ENCODE measurements at places on chromosomes 6 and 20.

DNA sequence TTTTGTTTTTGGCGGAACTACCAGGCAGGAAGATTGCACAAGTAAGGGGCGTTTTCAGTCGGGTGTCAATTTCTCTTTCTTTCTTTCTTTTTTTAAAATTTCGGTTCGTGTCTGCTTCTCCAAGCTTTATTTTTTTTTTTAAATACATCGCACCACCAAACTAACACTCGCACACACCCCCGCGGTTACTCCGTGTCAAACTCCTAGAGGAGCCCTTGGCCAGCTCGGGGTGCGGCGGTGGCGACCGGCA is 338 bp downstream of the UTRN start:
- no peak for DNase-seq

GRCh38 chr6:100209323-100210136 is 215.5 kb upstream of the MCHR2 start:
- DNase-seq = no peak

GRCh38 chr6:885051-885590 is 192.2 kb upstream of the EXOC2 start:
- DNase-seq = no peak

- no peak for DNase-seq
Observed at GRCh38 chr6:3221578-3221977, 5.9 kb downstream of the TUBB2B start.

DNA sequence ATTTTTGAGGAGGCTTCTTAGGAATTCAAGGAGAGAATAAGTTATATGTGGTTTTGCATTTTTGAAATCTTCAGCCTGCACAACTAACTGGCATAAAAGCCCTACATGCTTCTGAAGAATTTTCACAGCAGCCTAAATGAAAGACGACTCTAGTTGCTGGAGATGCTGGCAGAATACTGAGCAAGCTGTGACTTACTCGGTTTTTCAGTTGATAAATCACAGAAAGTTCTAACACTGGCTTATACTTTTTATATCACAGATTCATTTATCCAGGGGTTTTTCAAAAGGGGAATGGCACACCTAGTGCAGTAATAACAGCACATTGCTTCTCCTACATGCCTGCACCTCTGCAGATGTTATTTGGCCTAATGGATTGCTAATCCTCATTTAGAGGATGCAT is 134.6 kb downstream of the IMPG1 start:
- DNase-seq = no peak

GRCh38 chr6:144336900-144337299 is 51.8 kb downstream of the UTRN start:
- DNase-seq = no peak

- DNase-seq = no peak
Observed at GRCh38 chr20:18421608-18422007, 45.2 kb downstream of the DZANK1 start.

- no peak for DNase-seq
Observed at GRCh38 chr20:25259788-25260254, 11.9 kb downstream of the PYGB start.

GRCh38 chr20:828987-829386 is 4.5 kb upstream of the FAM110A start:
- no peak for DNase-seq

GRCh38 chr6:1797801-1798200 is 188.1 kb downstream of the FOXC1 start:
- DNase-seq = no peak

- no peak for DNase-seq
Observed at GRCh38 chr6:127937747-127938146, 36.9 kb upstream of the THEMIS start.

- DNase-seq = no peak
Observed at GRCh38 chr20:44008806-44009678, 94.4 kb downstream of the TOX2 start.

GRCh38 chr20:15739035-15739434 is 834.2 kb downstream of the KIF16B start:
- DNase-seq = no peak

GRCh38 chr6:55009131-55009530 is 162.6 kb downstream of the FAM83B start:
- DNase-seq = no peak

GRCh38 chr6:166862978-166863530 is 93.3 kb downstream of the RNASET2 start:
- DNase-seq = no peak

GRCh38 chr6:4906293-4907276 is 97.3 kb downstream of the RPP40 start:
- no peak for DNase-seq

GRCh38 chr6:130700397-130700796 is 126.8 kb upstream of the SMLR1 start:
- no peak for DNase-seq

- DNase-seq = no peak
Observed at GRCh38 chr20:24257171-24257570, 212.3 kb upstream of the SYNDIG1 start.

DNA sequence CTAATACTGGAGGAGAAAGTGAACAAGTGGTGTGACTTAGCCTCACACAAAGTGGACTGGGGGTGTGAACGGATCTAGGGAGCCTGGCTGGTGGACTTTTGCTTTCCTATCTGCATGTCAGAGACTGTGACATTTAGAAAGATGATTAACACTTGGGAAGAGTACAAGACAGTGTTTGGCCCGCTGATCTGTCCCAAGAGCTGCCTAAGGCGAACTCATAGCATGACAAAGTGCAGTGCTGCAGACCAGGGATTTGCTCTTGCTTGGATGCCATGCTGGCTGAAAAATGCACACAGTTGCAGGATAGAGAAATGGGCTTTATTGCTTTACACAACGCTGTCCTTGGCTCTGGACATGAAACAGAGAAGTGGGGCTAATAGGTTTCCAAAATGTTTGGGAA is 386.0 kb upstream of the MAN1A1 start:
- no peak for DNase-seq

DNA sequence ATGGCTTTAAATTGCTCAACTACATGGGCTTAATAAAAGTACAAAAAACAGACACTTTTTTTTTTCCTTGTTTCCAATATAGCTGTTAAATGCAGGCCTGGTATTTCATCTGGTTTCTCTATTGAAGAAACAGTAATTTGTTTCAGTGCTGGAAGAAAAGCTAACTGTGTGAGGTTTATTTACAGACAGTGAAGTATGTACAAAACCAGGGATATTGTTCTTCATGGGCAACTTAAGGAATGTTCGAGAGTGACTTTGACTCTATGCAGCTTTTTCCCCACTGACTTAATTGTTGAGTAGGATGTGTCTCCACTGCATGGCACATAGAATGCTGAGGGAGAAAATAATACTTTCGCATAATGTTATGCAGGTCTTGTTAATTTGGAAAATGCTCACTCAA is 31.0 kb upstream of the PRL start:
- no peak for DNase-seq

GRCh38 chr6:74182992-74183391 is 487.0 kb downstream of the CD109 start:
- DNase-seq = no peak

- DNase-seq = no peak
Observed at GRCh38 chr20:23658336-23658735, 20.6 kb upstream of the CST3 start.

GRCh38 chr6:151213352-151213751 is 26.4 kb upstream of the AKAP12 start:
- no peak for DNase-seq

- DNase-seq = no peak
Observed at GRCh38 chr6:15629487-15629886, 33.3 kb downstream of the DTNBP1 start.

- no peak for DNase-seq
Observed at GRCh38 chr6:10626154-10626741, 68.2 kb downstream of the C6orf52 start.

GRCh38 chr20:1945660-1946059 is 48.2 kb downstream of the PDYN start:
- DNase-seq = peak; percentile 28

GRCh38 chr6:25078141-25078540 is 142.4 kb upstream of the RIPOR2 start:
- no peak for DNase-seq

DNA sequence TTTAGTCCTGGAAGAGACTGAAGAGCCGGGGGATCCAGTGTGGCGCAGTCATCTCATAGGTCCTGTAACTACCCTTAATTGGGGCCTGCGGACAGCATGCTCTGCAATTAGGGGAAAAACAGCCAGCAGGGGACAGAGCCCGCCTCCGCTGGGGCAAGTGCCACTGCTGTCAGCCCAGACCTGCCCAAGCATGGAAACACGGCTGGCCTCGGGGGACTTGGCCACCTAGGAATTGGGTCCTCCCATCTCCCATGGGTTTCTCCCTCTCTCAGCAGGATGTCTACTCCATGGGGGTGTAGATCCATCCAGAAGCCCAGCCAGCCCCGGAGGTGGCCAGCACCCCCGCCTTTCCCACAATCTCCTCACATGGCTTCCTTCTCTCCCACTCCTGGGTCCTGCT is 3.6 kb downstream of the GHRH start:
- DNase-seq = no peak

DNA sequence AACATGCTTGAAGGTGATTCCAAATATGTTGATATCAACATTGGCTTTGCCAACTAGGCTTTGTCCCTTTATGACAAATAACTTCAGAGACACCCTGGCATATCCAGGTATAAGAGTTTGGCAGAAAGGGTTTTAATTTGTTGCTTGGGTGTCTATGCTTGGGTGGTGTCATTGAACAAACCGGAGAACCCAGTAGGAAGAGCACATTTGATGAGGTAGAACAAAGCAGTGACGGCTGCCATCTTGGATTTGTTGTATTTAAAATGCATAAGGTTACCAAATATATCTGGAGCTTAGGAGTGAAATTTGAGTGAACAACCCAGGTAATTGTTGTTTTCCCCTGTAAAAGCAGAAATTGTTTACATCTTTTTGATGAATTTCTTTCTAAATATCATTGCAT is 503.7 kb upstream of the JARID2 start:
- DNase-seq = no peak
